ENCODE measurements at places on chromosomes 5 and 9.

GRCh38 chr5:164967354-164967753, 1461.9 kb downstream of the MAT2B start:
- DNase-seq = no peak

- DNase-seq = no peak
These were observed 9.1 kb upstream of the TRIO start for GRCh38 chr5:14134083-14134482.

DNA sequence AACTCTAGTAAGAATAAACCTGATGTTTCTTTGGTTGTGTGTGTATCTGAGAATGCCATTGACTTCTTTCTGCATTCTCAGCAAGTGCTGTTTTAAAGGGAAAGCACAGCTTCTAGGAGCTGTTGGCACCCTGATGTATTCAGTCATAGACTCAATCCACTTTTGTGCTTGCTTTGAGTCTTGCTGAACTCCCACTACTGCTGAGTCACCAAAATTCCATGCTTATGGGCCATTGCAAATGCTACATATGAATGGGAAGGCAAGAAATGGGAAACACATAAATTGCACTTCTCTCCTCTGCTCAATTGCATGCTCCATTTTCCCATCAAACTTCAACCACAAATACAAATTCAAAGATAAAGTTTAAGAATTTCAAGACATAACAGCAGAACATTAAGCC, 9.8 kb upstream of the FTMT start:
- no peak for DNase-seq

DNA sequence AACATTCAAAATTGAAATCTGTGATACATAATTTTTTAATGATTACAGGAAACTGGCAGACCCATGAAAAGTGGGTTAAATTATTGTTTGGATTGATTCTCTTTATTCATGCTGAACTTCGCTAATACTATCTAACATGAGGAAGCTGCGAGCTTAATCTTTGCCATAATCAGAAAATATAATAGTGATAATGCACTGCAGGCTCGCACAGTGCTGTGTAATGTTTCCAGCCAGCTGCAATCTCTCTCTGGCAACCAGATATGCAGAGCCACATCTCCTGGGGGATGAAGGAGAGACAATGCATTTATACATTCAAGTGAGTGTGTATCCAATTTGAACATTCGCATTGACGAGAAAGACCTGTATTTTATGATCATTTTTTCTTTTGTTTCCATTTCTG, 669.7 kb upstream of the RGMB start:
- DNase-seq = no peak

DNA sequence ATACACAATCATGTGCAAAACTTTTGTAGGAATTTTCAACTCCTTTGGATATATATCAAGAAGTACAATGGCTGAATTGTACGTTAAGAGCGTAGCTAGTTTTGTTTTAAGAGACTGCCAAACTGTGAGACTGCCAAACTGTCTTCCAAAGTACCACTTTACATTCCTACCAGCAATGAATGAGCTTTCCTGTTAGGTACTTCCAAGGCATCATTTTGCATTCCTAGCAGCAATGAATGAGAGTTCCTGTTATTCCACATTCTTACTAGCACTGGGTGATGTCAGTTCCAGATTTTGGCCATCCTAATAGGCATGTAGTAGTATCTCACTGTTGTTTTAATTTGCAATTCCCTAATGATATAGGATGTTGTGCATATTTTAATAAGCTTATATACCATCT, 219.3 kb downstream of the KCNN2 start:
- no peak for DNase-seq

- DNase-seq = no peak
These were observed 20.3 kb downstream of the GEMIN5 start for GRCh38 chr5:154917757-154918156.

DNA sequence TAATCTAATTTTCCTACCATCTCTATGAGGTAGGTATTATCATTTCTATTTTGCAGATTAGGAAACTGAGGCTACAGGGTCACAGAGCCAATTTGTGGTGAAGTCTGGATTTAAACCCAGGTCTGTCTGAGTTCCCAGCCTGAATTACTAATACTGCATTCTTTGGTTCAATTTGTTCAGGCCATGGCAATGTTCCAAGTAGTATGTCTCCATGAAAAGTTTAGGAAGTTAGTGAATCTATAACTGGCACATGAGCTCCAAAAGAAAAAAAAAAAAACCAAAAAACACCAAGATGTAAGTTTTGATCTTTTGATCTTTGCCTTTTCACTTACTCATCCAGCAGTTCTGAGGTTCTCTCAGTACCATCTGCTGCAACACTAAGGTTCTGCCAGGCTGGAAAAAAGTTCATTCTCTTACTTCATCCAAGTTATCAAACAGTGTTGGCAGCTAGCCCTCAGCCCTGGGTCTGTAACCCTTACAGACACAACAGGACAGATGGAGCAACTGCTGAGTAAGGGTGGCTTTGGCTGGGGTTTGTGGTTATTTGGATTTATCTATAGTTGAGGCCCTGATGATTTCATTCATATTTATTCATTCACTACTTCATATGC, 4.4 kb upstream of the TMEM268 start:
- DNase-seq = no peak

DNA sequence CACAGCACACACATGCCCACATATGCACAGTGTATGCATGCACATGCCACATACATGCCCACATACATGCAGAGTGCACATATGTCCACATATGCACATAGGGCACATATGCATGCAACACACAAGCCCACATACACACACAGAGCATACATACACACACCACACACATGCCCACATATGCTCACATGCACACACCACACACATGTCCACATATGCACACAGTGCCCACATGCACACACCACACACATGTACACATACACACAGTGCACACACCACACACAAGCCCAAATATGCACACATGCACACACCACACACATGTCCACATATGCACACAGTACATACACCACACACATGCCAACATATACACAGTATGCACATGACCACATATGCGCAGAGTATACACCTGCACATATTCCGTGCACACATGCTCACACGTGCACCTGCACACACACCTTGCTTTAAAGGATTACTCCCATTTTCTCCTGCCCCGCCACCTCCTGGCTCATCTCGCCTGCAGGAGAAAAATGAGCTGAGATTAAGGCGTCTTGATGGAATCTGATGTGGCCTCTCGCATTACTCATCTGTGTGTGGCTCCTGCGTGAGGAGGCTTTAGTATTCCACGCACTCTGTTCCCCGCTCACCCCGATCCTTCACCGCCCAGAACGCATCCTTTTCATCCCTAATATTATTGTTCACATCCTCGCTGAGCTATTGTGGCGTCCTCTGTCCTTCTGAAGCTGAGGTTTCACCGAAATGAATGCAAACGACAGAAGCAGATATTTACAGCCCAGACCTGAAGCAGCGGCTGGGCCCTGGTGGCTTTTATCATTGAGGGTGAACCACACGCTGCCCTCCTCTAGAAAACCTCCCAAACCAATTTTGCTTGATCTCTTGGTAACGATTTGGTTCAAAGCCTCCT, 182.7 kb downstream of the OLFM1 start:
- DNase-seq = no peak

GRCh38 chr5:173029499-173029921, 26.6 kb upstream of the CREBRF start:
- no peak for DNase-seq

GRCh38 chr5:141490271-141490670, 1.4 kb downstream of the PCDHGC5 start:
- DNase-seq = no peak

GRCh38 chr9:92146610-92147009, 31.4 kb upstream of the SPTLC1 start:
- DNase-seq = no peak

- DNase-seq = no peak
These were observed 19.9 kb downstream of the CDC26 start for GRCh38 chr9:113255438-113255837.

DNA sequence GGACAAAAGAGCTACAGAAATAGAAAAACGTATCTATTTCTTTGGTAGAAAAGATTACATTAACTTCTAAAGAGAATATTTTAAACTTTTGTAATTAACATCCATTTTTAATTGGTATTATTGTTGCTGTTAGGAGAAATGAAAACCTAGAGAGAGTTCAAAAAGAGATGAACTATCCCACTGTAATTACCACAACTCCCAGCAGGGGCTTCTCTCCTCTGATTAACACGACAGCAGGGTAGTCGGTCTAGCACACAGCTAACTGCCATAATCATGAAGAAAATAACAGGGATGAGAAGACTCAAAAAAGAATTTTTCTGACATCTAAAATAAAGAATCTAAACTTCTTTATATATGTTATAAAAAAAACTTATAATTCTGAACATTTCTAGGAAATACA, 86.2 kb upstream of the CDH9 start:
- DNase-seq = no peak

DNA sequence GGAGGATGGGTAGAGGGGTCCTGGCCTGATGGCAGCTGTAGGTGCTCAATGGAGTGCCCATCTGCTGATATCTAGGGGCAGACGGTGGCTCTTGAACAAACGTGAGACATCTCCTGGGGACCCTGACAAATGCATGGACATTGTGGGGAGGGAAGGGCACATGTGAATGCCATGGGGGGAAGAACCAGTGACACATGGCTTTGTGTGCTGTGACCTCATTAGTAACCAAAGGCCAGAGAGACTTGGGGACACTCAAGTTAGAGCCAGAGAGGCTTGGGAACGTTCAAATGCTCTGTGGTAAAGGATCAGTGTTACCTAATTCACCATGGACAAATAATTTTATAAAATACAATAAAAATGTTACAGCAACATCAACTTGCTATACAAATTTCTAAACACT, 151.8 kb downstream of the ESM1 start:
- DNase-seq = no peak

GRCh38 chr9:87564111-87564510, 66.4 kb downstream of the DAPK1 start:
- DNase-seq = no peak

- no peak for DNase-seq
These were observed 38.2 kb upstream of the BTNL3 start for GRCh38 chr5:180950291-180950949.

DNA sequence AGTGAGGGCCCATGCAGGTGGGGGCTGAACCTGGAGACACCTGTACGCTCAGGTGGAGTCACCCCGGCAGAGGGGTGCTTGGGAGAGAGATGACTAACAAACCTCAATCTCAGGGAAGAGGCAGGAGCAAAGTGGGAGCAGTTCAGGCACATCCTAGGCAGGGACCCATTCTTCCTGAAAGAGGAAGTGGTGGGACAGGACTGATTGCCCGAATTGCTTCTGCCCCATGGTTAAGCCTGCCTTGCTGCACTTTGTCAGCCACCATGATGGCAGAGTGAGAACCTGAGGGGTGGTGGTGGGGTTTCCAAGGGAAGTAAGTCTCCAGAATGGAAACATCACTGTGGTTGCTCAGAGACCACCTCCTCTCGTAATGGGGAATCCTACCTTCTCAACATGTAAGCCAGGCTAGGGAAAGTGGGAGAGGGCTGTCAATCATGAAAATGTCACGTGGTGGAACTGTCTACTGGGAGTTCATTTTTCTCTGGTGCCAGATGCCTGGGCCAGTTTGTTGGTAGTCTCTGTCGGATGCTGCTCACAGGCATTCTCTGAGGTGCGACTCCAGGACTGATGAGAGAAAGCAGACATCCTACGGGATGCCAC, 150.4 kb downstream of the HSPA4 start:
- peak; percentile 22 for DNase-seq

- DNase-seq = no peak
These were observed 4.0 kb downstream of the ETF1 start for GRCh38 chr5:138538943-138539627.

GRCh38 chr5:25891691-25892090, 1146.7 kb downstream of the CDH9 start:
- no peak for DNase-seq

- no peak for DNase-seq
These were observed 73.2 kb upstream of the RAPGEF1 start for GRCh38 chr9:131813116-131813515.

DNA sequence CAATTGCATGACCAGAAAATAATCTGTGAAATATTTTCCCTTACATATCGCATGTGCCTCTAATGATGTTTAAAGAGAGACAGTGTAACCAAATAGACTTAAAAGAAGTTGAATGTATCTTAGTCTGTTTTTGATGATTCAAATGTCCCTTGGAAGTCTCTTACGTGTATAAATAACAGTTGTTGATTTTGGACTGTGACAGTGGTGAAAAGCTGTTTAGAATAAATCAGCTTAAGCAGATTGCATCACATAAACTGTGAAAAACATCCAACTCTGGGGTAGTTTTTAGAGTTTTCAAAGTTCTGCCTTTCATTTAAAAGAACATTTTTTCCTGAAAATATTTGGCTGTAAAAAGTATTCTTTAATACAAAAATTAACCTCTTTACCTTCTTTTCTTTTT, 301.1 kb downstream of the PRR16 start:
- no peak for DNase-seq

DNA sequence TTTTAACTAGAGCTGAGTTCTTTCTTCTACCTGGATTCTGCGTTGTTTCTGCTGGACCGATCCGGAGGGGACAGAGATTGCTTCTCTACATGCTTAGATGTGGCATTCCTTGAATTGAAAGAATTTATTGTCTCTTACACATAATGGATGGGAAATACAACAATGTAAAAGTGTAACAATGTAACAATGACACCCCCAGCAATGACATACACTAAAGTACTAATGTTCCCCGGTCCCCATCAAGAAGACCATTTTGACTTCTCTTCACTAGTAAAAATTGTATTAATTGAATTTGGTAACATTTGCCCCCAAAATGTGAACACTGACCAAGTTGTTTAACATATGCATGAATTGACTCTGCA, 760.2 kb downstream of the TAF11L14 start:
- DNase-seq = no peak

DNA sequence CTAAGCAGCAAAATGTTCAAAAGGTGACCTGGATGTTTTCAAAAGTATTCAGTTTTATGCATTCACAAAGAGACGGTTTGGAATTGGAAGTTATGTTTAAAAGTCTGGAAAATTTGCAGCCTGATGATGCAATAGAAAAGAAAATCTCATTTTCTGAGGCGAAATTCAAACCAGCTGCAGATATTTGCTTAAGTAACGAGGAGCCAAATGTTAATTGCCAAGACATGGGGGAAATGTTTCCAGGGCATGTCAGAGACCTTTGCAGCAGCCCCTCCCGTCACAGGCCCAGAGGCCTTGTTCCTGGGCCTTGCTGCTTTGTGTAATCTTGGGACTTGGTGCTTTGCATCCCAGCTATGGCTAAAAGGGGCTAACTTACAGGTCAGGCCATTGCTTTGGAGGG, 228.2 kb downstream of the MAN2A1 start:
- DNase-seq = no peak

GRCh38 chr9:3862561-3862960, 336.8 kb upstream of the RFX3 start:
- DNase-seq = no peak

- DNase-seq = no peak
These were observed 197.0 kb downstream of the MCTP1 start for GRCh38 chr5:95087816-95088317.

- DNase-seq = no peak
These were observed 129.6 kb downstream of the SAXO1 start for GRCh38 chr9:18903450-18903849.

GRCh38 chr5:137146402-137146890, 352.7 kb downstream of the SPOCK1 start:
- no peak for DNase-seq
